NCI-H524 (cell line): ENCODE measurements at places on chromosomes 13 and 19.

- DNase-seq, result no peak
Observed at GRCh38 chr13:64684685-64685431, 2545.3 kb downstream of the PCDH9 start.

DNA sequence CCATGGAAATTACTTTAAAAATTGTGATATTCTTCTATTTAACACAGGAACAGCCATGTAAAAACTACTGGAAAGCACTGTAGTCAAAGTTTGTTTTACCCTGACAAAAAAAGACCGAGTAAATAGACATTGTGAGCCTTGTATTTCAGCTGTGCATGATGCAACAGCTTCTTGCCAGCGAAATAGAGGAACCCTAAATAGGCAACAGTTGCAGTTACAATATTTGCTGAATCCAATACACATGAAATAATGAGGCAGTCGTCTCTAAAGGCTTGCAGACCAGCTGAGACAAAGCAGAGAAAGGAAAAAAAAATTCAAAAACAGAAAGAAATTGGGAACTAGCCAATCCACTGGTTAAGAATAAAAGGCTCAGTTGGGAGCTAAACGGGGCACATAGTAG is 1001.1 kb downstream of the OLFM4 start:
- no peak for DNase-seq

DNA sequence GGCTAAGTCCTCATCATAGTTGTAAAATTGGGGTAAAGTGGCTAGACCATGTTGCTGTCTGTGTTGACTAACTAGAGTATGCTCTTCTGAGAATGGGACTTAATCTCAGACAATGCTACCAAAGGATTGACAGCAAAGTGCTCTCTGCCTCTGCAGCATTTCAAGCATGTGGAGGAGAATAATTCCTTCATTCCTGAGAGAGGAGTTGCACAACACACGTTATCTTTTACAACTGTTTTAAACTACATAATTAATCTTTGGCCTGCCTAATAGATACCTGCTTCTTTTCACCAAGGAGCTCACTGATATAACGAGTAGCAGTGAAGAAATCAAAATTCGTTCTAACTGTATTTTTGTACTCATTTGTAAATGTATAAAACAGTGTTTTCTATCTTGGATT is 2172.2 kb downstream of the PCDH9 start:
- DNase-seq, result no peak

DNA sequence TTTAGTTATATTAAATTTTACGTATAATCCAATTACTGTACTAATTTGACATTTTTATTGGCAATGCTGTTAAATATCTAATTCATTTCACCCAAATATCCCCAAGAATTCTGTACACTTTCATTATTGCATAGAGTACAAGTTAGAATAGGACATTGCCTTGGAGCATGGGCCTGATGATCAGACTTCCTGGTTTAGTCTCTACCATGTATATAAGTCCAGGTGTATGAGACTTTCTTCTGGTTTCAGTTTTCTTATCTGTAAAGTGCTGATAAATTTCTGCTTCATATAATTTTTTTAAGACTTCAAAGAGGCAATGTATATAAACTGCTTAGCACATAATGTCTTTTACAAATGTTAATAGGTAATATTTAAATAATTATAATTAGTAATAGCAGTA is 179.4 kb downstream of the KLF12 start:
- no peak for DNase-seq

GRCh38 chr13:43835701-43836100 is 43.8 kb downstream of the CCDC122 start:
- DNase-seq, result peak; percentile 73

GRCh38 chr13:64186503-64187250 is 2771.0 kb upstream of the PCDH20 start:
- DNase-seq, result peak; percentile 40

DNA sequence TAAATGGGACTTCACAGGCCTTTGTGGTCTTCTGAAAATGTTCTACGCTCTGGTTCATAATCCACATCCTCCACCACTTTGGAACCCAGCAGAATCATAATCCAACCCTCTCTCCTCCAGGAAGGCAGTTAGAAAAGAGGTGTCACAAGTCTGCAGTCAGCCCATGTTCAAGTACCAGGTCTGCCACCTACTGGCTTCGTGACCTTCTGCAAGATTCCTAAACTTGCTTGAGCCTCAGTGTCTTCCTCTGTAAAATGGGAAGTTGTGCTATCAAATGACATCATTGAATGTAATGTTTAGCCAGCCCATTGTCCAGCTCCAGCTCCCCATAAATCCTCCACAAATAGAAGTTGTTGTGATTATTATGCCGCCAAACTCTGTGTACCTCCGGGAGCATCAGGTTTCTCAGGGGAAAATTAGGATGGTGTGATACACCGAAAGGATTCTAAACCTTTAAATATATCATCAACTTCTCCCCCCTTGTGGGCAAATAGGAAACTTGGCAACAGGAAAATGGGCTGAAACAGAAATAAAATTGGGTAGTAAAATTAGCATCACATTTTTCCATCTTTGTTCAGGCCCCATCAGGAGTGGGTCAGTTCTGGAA is 109.7 kb downstream of the NUFIP1 start:
- DNase-seq, result peak; percentile 5

- peak; percentile 66 for DNase-seq
Observed at GRCh38 chr19:40217934-40218890, at the start of gene TTC9B. TSS of gene TTC9B (minus strand) at chr19:40218384. CDS start at chr19:40218381, 3 bp downstream.

DNA sequence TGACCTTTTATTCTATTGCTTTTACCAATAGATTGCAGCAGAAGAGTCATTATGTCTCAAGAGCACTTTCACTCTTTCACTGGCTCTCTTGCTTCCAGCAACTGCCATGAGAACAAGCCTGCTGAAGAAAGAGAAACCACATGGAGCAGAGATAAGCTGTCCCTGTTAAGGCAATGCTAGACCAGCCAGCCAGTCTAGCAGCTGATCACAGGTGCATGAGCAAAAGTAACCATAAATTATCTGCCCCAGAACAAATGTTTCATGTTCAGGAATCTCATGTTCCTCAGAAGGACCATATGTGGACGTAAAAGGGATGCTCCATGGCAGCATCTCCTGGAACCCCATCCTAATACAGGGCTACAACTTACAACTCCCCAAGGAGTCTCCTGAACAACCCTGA is 20.4 kb upstream of the DCLK1 start:
- no peak for DNase-seq

DNA sequence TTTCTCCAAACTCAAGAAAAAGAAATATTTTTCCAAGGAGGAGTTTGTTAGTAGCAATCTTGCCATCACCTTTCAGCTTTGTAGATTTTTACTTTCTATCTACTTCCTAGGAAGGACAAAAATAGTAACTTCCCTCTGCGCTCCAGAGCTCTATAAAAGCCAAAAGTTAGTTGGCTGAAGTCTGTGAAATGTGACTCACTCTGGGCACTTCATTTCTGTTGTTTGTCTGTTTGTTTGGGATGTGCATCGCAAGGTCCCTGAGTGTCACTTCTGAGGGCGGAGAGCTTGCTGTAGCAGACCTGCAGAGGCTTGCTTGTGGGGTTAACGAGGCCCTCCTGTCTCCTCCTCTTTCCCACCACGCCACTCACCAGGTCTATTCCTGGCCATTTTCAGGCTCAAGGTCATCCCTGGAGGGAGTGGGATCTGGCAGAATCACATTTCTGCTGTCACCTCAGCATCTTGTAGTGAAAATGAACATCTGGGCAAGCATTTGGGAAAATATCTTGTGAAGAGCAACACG is 307.6 kb downstream of the GPC6 start:
- DNase-seq, result no peak

GRCh38 chr13:46378411-46378810 is 8.6 kb downstream of the RUBCNL start:
- DNase-seq, result no peak

DNA sequence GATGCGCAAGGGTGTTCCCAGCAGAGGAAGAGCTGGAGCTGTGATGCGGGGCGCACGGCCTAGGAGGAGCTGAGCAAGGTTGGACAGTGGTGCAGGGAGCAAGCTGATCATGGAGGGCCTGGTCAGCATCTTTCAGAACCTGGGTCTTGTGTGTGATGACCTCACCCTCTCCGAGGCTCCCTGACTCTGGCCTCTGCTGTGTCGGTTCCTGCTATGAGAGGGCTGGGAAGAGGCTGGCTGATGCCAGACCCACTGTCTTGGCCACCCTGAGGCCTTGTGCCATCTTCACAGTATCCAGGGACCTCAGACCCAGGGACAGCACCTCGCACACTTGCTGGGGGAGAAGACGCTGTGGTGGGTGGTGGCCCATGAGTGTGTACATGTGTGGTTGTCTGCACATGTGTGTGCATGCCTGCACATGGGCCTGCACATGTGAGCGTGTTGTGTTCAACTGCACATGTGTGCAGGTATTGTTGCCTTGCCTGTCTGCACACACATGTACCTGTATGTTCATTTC is 16.5 kb upstream of the C13orf46 start:
- DNase-seq, result no peak

- peak; percentile 18 for DNase-seq
Observed at GRCh38 chr19:33780746-33781145, 15.9 kb upstream of the KCTD15 start.

- no peak for DNase-seq
Observed at GRCh38 chr13:29453617-29454011, 141.9 kb downstream of the SLC7A1 start.

DNA sequence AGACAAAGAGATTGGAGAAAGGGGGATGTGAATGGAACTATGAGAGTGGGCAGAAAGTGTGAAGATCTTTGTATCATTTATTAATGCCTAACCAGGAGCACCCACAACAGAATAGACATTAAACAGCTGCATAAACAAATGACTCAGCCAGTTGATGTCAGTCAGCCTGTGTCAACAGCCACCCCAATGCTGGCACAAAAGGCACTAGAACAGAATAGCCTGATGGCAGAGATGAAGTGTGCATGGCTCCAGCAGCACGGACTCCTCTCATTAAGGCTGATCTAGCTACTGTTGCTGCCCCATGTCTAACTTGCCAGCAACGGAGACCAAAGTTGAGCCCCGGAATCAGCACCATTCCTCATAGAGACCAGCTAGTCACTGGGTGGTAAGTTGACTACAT is 7.8 kb downstream of the CPB2 start:
- DNase-seq, result no peak

DNA sequence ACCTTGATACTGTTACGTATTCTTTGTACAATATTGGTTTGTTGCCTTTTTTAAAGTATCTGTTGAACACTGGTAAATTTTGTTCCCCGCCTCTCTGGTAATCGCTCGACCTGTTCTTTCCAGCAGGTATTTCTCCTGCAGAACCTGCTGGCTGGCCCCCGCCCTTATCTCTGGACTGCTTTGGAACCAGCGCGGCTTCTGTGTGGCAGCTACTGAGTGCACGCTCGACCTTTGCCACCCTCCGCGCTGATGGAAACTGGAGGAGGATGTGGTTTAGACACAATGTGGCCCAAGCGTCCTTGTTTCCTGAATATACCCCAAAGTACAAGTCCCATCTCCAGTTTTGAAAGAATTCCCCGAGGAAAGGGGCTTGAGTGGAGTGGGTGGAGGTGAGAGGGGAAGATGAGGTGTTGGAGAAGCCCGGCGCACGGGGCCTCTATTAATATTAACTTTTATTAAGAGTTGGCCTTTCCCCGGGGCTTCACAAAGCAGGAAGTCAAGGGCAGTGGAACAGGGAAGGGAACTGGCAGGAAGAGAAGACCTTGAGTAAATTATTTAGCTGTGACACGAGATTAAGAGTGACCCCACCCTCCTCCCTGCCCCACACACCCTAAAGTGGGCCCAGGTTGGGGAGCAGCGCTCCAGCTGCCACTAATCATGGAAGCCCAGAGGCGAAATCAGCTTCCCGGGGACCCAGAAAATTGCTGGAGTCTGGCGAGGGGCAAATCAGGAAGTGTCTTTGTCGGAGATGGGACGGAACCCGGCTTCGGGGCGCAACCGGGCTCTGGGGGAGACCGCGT is 16.0 kb downstream of the CDX2 start:
- DNase-seq, result no peak

GRCh38 chr19:1438933-1439354 is 748 bp downstream of the RPS15 start:
- no peak for DNase-seq

GRCh38 chr19:56491399-56491798 is 14.3 kb upstream of the ZNF667 start:
- no peak for DNase-seq
